A673 (cell line): ENCODE measurements at places on chromosomes 12 and 14. TPM values are rescaled to one million over a fixed set of nuclear protein-coding genes. Genes with fewer than 3 reads are reported as not detected.

Gene CCDC88C
- 36.8 and 49.1 TPM in 2 replicates for total RNA-seq

Gene MSI1
- 3.6 and 8.8 TPM in 2 replicates for total RNA-seq

DNA sequence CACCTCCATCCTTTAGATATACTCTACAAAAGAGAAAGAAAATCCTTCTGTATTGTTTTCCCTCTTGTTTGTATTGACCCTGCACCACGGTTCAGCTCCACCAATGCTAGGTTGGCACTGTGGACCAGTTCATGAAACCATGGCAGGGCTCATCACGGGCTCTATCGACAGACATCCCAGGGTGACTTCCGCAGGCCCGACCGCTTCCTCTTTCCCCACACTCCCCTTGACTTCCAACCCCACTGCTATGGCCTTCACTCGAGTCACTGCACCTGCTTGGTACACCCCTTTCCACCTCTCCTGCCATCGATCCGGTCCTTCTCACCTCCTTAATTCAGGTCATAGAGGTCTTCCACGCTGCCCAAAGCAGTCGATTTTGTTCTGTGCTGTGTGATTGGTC, 21.2 kb upstream of the AKAP5 start:
- DNase-seq = no peak

GRCh38 chr12:75706786-75707605, 195.6 kb upstream of the KRR1 start:
- DNase-seq = peak; percentile 77

DNA sequence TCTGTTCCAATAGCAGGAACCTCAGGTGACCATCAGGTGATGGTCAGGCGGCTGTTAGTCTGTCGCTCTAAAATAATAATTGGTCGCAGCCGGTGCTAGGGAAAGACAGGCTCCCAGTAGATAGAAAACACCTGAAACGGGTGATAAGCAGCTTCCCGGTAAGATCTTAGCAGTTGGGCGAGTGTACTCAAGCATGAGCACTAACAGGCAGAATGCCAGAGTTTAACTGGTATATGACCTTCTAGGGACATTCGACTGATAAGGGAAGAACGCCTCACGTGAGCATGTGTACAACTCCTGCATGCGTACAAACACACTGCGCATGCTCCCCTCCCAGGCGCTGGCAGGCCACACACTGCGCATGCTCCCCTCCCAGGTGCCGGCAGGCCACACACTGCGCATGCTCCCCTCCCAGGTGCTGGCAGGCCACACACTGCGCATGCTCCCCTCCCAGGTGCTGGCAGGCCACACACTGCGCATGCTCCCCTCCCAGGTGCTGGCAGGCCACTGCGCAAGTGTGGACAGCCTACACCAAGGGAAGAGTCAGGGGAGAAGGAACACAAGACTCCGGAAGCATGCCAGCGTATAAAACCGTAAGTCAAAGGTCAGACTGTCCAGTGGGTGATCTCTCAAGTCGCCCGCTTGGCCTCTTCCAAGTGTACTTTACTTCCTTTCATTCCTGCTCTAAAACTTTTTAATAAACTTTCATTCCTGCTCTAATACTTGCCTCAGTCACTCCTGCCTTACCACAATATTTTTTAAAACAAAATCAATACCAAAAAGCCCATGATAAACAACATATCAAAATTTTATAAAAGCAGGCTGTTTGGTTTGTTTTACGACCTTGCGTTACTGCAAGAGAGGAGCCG, 24.5 kb downstream of the GPRC5D start:
- DNase-seq = peak; percentile 58

DNA sequence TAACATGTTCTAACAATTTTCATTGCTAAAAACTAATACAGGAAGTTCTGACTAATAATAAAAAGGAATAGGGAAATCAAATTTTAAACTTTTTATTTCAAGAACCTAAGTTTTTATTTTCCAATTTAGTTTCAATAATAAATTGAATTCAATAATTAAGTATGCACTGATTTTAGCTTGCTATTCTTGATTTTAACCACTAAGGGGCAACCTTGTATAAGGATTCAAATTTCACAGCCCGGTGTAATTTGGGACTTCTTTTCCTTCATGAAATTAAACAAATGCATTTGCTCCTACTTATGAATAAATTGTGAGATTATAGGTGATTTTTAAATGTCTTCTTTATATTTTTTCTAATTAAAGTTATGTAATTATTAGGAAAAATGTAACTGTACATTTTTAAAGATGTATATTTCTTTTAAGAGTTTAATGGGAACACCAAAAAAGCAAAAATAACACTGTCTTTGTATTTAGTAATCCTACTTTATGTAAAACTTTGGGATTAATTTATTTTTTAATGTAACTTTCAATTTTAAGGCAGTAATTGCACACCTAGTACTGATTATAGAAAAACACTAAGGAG, 241.4 kb upstream of the PDZRN4 start:
- peak; percentile 61 for DNase-seq

DNA sequence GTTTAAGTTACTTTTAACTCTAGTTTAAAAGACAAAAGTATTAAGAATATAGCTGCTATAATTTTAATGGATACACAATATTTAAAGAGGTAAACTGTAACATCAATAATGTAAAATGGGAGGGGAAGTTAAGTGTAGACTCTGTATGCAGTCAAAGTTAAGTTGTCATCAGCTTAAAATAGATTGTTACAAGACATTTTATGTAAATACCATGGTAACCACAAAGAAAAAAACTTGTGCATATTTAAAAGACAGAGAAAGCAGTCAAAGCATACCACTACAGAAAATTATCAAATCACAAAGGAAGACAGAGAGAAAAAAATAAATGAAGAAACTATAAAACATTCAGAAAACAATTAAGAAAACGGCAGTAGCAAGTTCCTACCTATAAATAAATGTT, 73.3 kb downstream of the CEP128 start:
- no peak for DNase-seq

DNA sequence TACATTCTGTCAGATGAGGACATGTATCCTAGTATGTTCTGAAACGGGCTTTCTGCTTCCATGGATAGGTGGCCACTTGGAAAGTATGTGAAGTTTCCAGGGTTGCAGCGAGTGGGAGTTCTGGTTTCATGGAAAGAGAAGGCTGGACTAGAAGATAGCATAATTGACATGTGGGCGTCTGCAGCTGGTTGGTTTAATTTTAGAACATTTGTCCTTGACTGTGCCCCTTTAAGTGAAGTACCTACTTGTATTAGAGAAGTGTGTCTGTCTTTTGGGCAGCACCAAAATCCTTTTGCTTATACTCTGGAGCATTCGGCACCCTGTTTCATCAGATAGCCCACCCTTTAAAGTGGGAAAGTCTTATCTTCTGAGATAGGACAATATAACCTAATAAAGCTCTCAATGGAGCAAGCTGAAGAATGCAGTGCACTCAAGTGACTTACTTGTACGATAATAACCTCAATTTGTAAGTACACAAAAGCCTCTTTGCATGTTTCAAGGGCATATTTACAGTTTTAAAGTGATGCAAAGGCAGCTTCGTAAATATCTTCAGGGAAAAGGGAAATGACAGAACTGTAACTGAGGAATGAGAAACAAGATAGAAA, 35.2 kb downstream of the NTN4 start:
- no peak for DNase-seq

DNA sequence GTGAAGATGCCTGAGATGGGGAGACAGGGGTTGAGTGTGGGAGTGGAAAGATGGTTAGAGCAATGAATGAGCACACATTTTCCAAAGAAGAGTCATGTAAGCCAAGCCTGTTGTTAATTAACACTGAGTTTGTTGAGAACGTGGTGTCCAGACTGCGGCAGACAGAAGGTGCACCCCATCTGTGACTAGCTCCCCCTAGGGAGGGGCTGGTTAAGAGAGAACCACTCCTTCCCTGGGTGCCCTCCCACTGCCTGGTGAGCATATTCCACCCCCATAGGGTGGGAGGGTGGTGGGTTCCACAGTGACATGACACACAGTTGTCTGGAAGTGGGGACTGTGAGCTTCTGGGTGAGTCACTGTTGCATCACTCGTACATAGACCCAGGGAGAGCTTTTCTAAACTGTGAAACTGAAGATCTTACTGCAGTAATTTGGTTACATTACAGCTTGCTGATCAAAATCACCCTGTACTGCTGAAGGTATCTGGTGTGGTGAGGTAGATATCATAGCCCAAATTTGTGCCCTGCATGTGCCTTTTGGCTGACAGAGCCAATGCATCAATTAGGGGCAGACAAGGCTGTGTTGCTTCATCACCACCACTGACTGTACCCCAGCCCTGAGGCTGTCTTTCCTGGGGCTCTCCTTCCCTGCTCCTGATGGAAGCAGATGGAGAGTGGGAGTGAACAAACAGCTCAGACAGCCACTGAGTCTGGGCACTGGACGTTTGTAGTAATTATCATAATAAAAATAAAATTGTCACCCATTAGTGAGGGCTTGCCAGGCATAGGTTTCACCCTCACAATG, 150.9 kb downstream of the EMP1 start:
- DNase-seq = peak; percentile 11

GRCh38 chr12:105100207-105100985, 7.1 kb upstream of the WASHC4 start:
- DNase-seq = peak; percentile 46

- peak; percentile 11 for DNase-seq
These were observed 118.5 kb downstream of the GLT1D1 start for GRCh38 chr12:128971802-128972201.

DNA sequence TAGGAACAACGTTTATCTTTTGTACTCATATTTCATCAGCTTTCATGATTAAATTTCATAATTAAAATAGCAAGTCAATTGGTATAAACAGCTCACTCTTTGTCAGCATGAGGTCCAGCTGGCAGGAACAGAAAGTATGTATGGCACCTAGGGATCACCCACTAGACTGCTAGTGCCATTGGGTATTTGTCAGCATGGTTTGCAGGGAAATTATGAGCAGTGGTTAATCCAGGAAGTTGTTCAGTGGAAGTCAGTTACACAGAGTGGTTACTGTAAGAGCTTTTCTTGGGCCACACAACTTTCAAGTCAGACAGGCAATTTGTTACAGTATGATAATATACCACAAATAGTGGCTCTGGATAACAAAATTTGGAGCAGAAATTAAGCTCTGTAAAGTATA, 340.3 kb upstream of the RGS6 start:
- peak; percentile 84 for DNase-seq

- no peak for DNase-seq
These were observed 26.9 kb downstream of the SIX1 start for GRCh38 chr14:60622210-60622916.

- DNase-seq = no peak
These were observed 449.9 kb upstream of the FLRT2 start for GRCh38 chr14:85079842-85080730.

DNA sequence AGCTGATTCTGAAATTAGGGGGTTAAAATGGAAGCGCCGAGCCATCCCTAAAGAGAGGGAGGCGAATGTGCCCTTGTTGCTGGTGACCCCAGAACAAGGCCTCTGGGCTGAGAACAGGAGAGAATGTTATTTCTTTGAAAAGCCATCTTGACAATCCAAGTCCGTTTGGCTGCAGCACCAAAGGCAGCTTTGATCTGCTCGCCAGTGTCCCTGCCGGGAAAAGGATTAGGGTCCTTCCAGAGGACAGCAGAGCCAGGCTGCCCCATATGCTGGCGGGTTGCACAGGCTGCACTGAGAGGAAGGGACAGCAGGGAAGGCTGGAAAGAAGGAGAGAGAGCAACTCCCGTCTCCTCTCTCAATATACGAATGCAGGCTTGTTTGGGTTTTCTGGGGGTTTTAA, 141.7 kb downstream of the TMEM132C start:
- no peak for DNase-seq
